ENCODE measurements at places on chromosomes 16 and 17.

GRCh38 chr16:2308089-2308962 lies 32.2 kb downstream of the ABCA3 start:
- DNase-seq = no peak

DNA sequence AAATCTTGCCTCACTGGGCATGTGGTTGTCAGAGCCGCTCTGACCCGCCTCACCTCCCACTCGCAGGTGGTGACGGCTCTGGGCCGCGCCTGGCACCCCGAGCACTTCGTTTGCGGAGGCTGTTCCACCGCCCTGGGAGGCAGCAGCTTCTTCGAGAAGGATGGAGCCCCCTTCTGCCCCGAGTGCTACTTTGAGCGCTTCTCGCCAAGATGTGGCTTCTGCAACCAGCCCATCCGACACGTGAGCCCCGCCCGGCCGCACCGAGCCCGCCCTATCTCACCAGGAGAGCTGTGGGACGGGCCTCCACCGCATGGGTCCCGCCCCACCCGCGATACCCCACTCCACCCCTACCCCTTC lies 4.0 kb downstream of the TGFB1I1 start:
- no peak for DNase-seq

DNA sequence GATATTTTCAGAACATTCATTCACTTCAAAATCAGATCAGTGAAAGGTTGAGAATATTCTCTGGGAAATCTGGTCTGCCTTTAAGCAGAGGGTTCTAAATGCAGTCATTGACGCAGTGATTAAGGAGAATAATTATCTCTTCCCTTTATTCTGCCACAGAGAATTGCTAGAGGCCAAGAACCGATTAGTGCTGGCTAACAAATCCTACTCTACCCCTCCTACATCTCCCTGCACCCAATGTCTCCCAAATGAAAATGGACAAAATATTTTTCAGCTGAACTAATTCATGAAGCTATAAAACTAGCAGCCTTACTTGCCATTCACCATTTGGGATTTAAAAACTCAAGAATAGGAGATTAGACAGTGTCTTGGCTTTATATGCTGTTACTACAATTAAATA lies 185.5 kb upstream of the SOX9 start:
- no peak for DNase-seq

GRCh38 chr16:83305092-83305491 lies 502.7 kb upstream of the HSBP1 start:
- no peak for DNase-seq

DNA sequence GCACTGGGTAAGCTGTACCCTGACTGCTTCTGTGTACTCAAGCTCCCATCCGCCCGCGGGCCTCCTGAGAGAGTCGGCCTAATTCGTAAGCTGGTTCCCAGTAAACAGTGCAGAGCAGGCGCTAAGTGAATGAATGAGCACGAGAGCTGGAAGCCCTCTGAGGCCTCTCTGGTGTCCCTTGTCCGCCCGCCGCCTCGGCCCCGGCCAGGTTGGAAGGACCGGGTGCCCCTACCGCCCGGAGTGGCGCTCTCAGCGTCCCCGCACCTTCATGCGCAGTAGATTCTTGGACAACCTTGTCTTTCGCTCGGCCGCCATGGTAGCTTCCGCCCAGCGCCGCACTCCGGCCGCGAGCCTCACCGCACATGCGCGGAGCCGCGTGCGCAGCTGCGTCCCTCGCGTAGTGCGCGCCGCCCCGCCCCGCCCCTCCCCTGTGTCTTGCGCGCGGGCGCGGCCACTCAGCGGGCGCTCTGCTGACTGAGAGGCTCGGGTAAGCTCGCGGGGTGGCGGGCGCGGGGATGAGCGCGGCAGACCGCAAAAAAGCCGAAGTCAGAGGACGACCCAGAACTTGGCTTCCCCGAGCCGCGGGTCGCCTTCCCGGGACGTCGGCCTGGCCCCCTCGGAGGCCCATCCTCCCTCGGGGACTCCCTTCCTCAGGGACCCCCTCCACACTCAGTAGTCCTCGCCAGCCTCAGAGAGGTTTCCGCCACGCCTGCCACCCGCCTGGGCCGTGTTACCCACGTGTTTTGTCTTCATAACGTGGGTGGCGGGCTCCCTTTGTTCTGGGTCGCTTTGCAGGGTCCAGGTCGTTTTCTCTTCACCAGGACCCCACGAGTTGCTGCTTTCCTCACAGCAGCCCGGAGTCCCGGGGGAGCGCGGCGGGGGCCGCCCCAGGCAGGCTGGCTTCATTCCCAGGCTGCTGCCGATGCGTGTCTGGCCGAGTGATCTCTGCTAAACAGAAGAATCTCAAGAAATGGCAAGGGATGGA lies at the start of gene MPHOSPH6:
TSS of gene MPHOSPH6 (minus strand) at position 364 of the 985 bp plus-strand sequence. CDS start at position 315, 49 bp downstream.
- DNase-seq = peak; percentile 82

- no peak for DNase-seq
Measured at GRCh38 chr16:50830698-50831097, 88.8 kb downstream of the CYLD start.

DNA sequence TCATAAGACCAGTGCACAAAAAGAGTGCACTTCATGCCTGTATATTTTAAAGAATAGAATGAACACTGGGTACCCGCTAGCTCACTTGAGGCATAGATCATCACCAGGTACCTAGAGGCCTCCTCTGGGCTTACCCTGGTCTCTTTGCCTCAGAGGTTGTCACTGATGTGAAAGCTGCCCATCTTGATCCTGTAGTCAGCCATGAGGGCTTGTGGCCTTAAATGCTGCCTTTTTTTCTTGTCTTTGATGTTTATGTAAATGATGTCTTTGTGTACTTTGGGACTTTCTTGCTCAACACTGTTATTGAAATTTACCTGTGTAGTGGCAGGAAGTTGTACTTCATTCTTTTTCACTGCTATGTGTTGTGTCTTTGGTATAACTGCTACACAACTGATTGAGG lies 26.8 kb upstream of the SLC5A10 start:
- DNase-seq = no peak

DNA sequence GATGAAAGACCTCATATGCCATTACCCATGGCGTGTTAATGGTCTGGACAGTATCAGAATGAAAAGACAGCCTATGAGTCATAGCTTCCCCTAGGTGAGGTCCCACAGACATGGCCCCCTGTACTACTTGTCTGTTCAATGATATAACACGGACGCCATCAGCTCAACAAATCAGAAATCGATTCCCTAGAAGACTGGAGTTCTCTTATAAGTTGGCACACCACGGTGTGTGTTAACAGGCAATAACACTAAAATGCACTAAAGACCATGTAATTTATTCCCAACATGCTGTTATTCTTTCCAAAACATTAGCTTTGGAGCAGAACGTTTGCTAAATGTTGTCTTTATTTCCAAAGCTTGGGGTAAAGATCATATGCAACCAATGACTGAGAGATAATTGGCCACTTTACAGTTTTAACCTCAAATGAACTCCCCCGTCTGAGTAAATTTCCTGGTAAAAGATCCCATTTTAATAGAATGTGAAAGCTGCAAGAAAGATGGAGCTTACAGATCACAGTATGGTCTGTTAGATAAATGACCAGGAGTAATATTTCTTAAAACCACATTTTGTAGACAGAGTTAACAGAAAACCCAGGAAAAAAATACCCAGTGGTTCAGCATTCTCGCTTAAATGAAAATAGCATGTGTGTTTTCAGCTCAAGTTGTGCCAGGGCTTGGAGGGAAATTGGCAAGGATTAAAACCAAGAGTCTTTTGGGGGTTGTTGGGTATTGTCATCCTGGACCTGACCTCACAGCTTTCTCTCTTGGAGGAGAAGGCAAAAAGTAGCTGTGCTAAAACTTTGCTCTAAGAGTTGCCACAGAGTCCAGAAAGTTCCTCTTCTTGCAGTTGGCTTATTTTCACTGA lies 65.9 kb downstream of the PCTP start:
- DNase-seq = no peak

- DNase-seq = no peak
Measured at GRCh38 chr16:57140931-57141668, 44.7 kb downstream of the PSME3IP1 start.

DNA sequence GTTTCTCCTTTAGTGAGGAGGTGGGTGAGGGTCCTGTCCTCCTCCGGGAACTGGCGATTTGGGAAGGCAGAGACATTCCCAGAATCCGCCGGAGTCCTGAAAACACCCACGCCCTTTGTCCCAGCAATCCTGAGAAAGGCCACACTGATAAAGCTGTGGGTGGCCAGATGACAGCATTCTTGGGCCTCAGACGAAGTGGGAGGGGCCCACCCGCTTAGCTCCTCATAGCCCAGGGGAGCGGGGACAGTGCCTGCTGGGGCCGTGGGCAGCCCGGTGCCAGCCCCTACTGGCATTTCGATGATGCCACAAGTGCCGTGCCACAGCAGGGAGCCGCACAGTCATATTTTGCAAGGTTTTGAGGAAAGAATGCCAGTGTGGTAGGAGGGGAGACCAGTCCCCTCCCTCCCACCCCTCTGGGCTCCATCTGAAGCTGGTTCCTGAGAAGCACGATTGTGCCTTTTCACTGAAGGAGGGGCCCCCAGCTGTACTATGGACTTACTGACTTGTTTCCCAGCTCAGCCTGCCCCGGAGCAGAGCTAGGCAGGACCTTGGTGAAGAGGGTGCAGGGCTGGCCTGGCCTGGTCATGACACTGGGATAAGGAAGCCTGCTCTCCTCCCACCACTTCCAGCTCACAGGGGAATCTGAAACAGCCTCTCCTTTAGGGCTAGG lies 20.9 kb upstream of the MPRIP start:
- no peak for DNase-seq

DNA sequence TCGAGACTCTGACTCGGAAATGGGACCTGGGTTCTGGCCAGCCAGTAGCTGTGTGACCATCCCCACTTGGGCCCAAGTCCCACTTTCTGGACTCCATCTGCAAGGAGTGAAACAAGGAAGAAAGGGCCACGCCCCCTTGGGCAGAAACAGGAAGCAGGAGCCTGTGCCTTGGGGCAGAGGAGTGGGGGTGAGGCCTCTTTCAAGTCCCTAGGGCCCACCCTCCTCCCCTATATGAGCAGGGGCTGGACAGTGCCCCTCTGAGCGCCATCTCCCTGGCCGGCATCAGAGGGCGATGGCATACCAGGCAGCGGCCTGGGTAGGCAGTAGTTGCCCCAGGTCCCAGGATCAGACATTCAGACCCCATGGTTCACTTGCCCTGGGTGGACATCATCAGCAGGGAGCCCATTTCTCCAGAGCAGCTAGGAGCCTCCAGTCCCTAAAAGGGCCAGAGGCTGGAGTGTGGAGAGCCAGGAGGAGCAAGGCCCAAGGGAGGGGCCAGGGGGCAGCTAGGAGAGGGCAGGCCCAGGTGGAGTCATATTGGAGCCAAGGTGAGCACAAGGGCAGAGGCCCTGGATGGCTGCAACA lies 7.1 kb downstream of the BCAR1 start:
- DNase-seq = no peak

- no peak for DNase-seq
Measured at GRCh38 chr17:73362697-73363096, 50.9 kb upstream of the CDC42EP4 start.

DNA sequence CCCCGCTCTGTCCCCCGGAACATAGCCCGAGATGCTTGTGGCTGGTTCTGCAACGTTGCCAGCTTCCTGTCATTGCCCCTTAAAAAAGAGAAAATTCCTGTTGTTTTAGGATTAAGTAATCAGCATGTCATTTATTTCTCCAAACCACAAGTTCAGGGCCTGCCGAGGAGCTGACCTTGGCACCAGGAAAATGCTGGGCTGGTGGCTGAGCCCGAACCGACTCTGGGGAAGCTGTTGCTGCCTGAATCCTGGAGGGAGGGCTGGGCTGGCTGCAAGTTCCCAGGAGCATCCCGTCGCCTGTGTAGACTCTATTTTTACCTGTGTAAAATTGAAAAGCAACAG lies 130.9 kb upstream of the FOXF1 start:
- DNase-seq = no peak

DNA sequence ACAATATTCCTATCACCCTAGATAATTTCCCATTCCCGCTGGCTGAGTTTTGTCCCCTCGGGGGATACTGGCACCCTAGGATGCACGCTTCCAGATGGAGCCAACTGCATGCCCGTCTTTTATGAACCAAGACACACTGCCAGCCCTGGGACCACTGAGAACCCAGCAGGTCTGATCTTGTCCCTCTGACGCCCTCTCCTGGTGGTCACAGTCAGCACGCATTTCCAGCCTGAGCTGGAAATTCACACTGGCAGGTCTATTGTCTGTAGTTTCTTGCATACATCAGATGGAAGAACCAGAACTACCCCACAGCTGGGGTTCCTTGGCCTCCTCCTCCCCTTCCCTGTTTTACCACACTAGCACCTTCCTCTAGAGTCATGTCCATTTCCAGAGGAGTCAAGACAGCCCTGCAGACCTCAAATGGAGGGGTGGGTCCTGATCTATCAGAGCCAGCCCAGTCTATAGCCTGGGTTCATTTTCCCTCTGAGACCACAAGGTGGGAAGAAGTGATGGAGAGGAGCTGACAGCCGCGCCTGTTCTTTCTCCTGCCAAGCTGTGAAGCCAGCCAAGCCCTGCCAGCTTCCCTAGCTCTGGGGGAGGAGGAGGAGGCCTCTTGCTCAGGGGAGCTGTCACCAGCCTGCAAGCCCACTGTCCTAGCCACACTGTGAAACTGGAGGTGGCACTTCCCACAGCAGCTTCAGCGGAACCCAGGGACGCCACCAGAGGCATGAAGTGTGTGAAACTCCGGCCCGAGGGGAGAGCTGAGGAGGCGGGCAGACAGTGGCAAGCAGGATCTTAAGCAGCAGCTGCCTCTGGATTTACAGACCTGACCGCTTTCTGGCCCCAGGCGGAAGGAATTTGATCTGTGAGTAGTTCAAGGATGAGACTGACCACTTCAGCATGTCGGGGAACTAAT lies 29.3 kb downstream of the MXRA7 start:
- peak; percentile 41 for DNase-seq

DNA sequence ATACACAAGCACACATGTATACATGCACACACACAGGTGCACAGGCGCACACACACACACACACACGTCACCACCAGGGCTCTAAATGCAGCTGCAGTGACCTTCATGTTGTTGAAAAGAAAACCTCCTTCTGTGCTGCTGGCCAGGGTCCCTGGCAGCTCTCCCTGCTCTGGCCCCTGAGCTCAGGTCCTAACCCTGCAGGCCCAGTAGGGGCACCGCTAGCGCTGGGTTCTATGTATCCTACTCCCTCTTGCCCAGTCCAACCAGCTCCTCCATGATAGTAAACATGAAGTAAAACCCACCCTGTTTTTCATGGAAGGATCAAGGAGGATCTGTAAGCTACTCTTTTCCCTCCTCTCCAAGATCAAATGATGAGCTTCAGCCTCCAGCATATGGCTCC lies 172.8 kb downstream of the RBFOX3 start:
- DNase-seq = no peak

DNA sequence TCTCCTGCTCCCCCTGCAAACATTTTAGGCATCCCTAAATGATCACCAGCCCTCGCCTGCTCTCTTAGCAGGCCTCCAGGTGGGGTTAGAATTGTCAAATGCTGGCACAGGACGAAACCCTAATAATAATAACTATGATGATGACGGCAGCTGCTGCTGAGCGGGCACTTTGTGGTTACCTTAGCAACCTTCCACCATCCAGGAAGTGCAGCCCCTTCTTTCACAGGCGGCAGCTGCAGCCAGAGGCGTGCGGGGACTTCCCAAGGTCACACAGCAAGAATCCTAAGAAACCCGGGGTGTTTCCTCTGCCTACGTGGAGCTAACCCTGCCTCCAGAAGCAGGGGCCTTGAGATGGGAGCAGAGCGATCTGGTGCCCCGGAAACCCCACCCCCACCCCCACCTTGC lies 22.4 kb upstream of the EIF1 start:
- DNase-seq = no peak

- DNase-seq = no peak
Measured at GRCh38 chr17:40718930-40719329, 15.4 kb upstream of the KRT24 start.

All from stimulated activated CD8-positive, alpha-beta memory T cell treated with anti-CD3 and anti-CD28 coated beads, Interleukin-7, amount 100 ng/mL, for 1 hour (primary cell).